Coronary artery (tissue), 2 donors: ENCODE measurements at places on chromosomes 5 and 9.

- no peak for DNase-seq
Observed at GRCh38 chr9:35515766-35516165, 25.9 kb downstream of the RUSC2 start.

DNA sequence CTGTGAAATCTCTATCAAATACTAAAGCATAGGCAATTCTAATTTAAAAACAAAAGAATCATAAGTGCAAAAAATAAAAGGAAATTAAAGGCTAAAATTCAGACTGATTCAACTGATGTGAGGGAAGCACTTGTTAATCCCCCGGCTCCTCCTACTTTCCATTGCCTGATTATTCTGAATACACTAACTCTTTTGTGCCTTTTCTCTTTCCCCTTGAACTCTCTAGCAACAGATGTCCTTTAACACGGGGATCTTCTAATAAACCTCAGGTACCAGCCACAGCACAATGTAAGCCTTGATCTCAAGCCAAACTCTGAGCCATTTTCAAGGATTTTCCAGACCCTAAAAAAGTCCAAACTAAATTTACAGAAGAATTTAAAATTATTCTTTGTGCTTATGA is 61.5 kb downstream of the KCNV2 start:
- DNase-seq, result no peak

GRCh38 chr5:154653418-154653763 is 101.8 kb upstream of the LARP1 start:
- no peak for DNase-seq

DNA sequence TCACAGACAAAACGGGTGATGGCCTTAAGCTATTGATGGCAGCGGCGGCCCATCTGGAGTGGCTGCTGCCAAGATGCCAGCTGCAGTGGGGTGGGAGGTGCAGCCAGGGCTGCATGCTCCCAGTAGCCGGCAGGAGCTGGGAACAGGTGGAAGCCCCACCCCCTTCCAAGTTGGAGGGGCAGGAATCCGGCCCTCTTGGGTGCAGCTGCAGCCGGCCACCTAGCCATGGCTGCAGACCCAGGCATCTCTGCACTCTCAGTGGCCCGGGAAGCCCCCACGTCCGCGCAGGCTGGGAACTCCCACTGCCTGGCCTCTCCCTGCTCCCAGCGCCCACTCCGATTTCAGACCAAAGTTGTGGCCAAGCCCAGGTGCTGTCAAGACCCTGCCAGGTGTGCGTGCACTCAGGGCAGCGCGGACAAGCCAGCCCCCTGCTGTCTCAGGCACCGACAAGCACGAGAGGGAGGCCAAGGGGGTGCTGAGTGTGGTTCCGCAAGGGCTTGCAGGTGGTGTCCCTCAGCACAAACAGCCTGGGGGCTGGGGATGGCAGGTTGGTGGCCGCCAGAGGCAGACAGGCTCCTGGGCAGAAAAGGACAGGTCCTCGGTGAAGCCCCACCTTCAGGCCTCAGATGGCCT is 115.1 kb upstream of the TSLP start:
- DNase-seq, result no peak

- no peak for DNase-seq
Observed at GRCh38 chr5:166117072-166118066, 2174.1 kb upstream of the WWC1 start.

DNA sequence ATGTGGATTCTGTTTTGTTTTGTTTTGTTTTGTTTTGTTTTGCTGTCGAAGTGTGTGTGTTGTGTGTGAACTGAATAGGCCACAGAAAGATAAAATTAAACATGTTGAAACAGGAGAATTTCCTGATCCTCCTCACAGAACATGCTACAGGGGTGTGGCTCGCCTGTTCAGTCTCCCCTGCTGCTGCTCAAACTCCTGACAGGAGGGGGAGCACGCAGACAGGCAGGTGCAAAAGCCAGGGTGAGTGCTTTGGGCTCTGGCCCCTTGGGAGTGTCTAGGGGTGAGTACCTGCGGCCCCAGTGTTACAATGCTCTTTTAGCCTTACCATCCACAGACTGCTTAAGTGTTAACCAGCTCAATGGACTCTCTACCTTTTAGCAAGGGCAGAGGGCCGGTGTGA is 473.5 kb downstream of the MAT2B start:
- no peak for DNase-seq

GRCh38 chr9:89433826-89434225 is 64.1 kb downstream of the SEMA4D start:
- no peak for DNase-seq

GRCh38 chr5:169701910-169702451 is 64.9 kb downstream of the DOCK2 start:
- no peak for DNase-seq

DNA sequence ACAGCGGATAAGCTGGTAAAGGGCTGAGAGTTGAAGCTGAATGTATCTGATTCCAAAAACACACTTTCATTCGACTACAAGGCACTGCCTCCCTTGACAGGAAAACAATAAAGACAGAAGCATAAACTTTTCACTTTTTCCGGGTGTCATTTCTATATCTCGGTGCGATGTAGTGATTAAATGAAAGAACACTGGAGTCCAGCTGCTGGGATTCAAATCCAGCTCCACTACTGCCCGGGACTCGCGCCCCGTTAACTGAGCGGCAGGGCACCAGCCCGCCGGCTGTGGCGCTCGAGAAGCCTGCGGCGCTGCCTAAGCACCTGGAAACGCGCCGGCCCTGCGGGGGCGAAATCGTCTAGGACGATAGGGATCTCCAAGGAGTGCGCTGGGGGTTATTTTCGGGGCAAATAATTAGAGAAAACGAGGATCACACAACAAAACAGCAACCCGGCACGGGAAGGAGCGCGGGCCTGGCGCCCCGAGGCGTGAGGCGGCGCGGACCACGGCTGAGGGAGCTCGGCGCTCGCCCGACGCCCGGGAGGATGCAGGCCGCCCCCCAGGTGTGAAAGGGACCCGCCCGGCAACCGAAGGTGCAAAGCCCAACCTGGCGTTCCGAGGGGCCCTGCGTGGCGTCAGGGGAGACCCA is 837 bp downstream of the UIMC1 start:
- peak; percentile 80 for DNase-seq

DNA sequence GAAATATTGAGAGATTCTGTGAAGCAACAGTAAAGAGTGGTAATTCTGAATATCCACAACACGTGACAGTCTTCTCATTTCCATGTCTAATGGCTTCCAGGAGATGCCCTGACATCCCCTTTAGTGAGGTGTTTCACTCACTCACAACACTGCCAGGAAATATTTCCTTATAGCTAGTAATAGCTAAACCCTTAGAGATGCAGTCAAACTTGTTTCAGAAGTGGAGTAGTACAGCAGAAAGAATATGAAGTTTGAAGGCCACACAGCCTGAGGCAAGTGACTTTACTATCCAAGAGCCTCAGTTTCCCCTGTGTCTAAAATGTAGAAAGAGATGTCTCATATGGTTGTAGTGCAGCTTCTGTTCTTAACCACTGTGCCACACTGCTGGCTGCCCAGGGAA is 139.2 kb downstream of the CDK5RAP2 start:
- DNase-seq, result no peak

DNA sequence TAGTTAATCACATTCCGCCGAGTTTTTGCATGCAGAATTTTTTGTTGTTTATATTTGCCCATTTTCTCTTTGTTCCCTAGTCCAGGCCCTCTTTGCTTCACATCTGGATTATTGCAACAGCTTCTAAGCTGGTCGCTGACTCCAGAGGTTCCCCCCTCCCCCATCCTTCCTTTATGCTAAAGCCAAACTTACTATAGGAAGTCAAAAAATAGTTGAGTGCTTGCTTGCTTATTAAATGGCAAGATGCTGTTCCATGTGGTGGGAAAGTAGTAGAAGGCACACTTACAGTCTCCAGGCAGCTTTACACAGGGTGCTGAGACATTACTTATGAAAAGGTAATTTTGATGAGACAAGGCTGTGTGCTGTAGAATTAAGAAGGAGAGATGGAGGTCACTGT is 1.3 kb downstream of the ZBTB34 start:
- DNase-seq, result no peak

GRCh38 chr5:124128867-124129266 is 616.9 kb downstream of the CSNK1G3 start:
- DNase-seq, result no peak

GRCh38 chr9:5870691-5871090 is 20.0 kb upstream of the MLANA start:
- no peak for DNase-seq

DNA sequence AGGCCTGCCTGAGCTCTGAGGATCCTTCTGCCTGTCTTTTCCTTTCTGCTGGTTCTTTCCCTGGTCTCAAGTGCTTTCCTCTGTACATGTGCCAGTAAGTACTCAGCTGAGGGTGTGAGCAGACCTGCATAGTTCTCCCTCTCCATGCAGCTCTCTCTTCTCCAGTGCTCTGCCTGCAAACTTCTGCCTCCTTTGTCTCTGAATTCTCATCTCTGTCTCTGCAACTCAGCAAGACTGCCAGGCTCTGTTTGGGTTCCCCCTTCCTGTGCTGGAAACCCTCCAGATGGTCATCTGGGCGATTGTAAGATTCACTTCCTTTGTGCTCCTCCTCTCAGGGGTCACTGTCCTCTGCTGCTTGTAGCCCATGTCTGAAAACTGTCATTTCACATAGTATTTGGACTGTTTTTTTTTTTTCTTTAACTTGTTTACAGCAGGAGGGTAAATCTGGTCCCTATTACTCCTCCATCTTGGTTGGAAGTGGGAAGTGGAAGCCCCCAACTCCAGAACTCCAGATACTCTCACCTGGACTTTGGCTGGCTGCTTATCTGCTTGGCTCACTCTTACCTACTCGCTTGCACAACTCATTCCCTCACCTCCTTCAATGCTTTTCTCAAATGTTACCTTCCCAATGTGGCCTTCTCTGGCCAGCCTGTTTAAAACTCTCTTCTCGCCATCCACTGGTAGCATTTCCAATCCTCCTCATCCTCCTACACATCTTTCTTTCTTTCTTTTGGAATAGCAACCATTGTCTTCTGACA is 175.3 kb upstream of the TBC1D2 start:
- no peak for DNase-seq

DNA sequence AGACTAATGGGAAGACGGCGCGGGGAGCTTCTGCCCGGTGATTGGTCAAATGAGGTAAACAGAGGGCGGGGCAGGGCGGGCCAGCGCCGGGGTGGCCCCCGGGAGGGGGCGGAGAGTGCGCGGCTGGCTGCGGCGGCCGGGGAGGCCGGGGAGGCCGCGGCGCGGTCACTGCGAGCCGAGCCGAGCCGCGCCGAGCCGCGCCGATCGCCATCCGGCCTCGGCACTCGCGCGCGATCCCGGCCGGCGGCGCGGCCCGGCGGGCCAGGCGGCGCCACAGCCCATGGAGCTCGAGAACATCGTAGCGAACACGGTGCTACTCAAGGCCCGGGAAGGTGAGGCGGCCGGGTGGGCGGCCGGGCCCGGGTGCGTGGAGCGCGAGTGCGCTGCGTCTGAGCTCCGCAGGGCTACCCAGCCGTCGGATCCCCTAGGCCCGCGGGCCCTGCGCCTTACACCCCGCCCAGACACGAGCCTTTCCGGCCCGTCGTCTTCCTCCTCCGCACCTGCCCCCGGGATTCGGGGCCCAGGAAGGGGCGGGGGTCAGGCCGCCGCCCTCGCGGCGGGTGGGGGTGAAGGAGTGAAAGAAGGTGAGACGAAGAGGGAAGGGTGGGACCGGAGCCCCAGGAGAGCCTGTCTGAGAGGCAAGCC is at the start of gene GRK6:
TSS of gene GRK6 (plus strand) at position 111 of the 645 bp plus-strand sequence. CDS start at position 281, 170 bp downstream.
- DNase-seq, result peak; percentile 80

DNA sequence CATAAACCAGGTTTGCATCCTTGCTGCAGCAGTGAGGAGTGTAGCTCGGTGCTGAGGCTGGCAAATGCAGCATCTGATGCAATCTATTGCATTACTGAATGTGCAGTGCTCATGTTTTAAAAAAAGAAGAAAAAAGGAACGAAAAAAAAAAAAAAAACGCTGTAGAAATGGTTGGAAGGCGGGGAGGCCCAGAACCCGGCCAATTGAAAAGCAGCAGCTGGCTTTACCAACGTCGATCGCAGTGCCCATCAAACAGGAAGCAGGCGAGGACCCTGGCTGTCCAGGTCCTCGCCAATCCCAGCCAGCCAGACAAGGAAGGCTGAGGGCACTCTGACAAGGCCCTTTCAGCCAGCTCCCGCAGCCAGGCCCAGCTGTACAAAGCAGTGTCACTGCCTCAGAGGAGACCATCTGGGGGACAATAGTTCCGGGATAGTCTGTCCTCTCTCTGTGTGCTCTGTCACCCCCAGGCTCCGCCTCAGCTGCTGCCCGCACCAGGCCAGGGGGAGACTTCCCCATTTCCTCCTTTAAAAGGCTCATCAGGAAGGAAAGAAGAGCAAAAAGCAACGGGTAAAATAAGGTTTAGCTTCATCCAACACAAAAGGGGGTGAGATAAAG is 21.8 kb upstream of the CPEB4 start:
- no peak for DNase-seq

GRCh38 chr5:145619806-145620310 is 215.3 kb downstream of the PRELID2 start:
- no peak for DNase-seq

- peak; percentile 90 for DNase-seq
Observed at GRCh38 chr5:129094087-129094923, at the start of gene ISOC1. TSS of gene ISOC1 (plus strand) at chr5:129094749. CDS start at chr5:129094767, 18 bp downstream.

- no peak for DNase-seq
Observed at GRCh38 chr9:96156171-96156974, 145.6 kb downstream of the HSD17B3 start.

GRCh38 chr9:69918322-69918721 is 97.7 kb downstream of the CFAP95 start:
- no peak for DNase-seq

DNA sequence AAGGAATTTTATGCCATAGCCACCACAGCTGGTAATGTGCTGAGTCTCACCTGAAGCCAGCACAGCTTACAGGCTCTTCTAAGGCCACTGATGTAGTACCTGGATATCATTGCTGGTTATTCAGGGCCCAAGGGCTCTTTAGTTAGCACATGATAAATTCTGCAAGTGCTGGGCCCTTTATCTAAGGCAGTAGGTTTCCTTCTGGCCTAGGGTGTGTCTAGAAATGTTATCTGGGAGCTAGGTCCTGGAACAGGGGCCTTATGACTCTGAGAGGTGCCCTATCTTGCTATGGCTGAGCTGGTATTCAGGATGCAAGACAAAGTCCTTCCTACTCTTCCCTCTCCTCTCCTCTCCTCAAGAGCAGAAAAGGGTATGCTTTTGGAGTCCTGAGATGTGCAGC is 1424.5 kb upstream of the NUDT12 start:
- DNase-seq, result no peak

DNA sequence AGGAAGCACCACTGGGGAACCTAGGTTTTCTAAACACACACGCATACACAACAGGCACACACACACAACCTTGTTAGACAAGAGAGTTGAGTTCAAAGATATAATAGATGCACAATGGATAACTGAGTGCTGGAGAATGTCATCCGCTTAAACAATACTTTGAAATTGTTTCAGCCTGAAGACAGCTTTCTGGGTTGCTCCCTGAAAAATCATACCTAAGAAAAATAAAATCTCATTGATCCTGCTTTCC is 126.1 kb downstream of the TMEM161B start:
- DNase-seq, result no peak
